ENCODE measurements at places on chromosomes 3 and 15.

GRCh38 chr15:80384432-80384831 is 19.8 kb upstream of the ARNT2 start:
- DNase-seq = no peak

GRCh38 chr15:25739687-25740121 is 123.4 kb downstream of the ATP10A start:
- no peak for DNase-seq

DNA sequence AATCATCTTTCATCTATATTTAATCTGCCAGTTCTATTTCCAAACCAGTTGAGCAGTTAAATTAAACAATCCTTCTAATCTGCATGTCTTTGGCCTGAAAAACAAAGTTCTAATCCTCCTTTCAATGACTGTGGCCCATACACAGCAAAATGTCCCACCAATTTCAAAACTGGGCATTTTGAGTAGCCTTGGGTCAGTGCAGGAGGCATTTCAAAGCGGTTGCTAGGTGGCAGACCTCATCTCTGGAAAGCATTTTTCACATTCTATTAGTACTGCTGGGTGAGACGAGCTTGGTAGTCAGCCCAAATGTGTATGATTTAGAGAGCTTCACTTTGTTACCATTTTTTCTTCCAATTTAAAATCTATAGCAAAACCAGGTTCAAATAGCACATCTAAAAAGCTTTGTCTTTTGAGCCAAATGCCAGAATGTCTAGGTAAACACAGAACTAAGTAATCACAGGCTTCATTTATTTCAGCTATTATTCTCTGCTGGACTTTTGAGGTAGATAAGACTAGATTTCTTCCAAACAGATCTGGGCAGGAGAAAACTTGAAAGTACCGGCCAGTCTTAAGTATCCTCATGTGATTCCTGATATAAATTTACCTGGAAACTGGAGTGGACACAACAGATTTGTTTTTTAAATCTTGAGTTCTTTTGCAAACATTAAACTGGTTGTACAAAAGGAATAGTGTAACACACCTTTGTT is 8.9 kb upstream of the ARHGEF26 start:
- no peak for DNase-seq

DNA sequence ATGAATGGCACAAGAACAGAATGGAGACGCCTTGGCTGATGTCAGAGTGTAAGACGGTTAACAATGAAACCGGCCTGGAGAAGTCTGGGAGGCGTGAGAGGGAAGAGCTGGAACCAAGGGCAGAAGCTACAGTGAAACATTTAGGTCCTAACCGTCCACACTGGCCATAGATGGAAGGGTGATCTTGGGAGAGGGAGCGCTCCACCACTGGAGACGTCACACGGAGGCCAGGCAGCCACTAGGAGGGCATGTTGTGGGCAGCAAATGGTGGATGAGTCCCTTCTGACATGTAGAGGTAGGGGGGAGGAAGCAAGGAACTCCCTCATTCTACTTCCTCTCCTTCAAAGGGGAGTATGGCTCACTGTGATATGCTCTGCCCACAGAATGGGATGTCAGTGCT is 23.8 kb downstream of the FEM1B start:
- no peak for DNase-seq

DNA sequence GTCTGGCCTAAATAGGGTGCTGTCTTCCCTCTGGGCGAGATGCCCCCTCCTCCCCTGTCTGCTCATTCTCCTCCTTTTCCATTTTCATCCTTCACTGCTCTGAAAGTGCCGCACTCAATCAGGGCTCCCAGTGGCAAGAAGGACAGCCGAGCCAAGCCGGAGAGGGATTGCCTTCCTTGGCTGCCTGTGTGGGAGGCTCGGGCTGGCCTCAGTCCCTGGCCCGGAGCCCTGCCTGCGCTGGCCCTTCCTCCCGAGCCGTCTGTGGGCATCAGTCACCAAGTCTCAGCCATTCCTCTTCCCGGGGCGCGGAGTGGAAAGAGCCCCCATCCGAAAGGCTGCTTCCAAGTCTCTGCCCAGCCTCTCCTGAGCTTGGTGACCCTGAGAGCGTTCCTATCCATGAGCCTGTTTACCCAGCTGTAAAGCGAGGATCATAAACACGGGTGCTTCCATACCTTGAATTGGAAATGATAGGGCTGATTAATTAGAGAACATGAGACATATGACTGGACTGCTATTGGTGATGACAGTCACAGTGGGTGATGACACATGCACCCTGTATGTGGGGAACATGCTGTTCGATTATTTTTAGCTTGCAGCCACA is 59.1 kb upstream of the TLE3 start:
- no peak for DNase-seq

DNA sequence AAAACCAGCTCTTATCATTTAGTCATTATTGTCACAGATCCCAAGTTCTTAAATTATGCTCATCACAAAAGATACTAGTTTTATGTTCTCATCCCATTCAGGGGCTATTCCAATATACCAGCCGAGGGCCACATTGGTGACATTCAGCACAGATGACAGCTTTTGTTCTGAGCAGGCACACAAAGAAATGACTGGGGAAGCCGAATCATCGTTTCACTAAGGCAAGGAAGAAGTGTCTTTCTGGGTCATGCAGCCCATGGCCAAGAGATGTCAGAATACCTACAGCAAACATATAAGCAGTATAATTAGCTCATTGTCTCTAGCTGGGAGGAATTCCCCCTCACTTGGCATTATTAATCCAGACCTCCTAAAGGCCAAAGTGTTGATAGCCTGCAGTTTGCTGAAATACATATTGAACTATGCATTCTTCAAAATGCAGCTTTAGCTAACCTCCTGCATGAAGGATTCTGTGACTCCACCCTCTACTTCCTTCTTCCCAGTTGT is 100.2 kb downstream of the CNTN4 start:
- DNase-seq = no peak

DNA sequence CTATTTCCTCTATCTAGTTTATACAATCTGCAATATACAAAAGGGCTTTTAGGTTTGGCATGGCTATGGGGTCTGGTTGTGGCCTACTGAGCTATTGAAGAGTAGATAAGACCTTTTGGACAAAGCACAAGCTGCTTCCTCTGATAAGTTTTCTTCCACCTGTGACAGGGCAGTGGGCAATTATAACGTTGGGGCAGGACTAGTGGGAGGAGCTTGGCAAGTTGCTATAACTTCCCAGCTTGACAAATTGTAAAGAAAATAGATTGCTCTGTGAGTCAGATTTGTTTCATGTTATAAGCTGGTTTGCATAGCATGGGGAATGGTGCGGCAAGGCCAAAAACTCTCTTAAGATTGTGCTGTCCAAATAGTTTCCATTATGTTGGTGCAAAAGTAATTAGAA is 64.9 kb downstream of the SLC7A14 start:
- DNase-seq = no peak

GRCh38 chr3:143511174-143511879 is 336.9 kb downstream of the SLC9A9 start:
- no peak for DNase-seq

DNA sequence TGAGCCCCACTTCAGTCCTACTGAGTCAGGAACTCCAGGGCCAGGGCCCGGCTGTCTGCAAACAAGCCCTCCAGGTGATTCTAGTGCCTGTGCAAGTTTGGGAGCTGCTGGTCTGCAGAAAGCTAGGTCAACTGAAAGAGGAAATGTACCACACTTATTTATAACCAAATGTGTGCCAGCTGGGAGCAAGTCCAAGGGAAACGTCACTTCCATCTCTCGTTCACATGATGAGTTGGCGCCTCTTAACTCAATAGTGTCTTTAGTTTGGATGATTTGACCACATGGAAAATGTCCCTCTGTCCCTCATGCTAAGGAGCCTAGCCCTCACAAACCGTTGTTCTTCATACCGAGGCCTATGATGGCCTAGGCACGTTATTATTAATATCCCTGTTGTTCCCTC is 43.2 kb downstream of the GOLGA8S start:
- no peak for DNase-seq

GRCh38 chr15:55786341-55786740 is 43.4 kb upstream of the PRTG start:
- no peak for DNase-seq

DNA sequence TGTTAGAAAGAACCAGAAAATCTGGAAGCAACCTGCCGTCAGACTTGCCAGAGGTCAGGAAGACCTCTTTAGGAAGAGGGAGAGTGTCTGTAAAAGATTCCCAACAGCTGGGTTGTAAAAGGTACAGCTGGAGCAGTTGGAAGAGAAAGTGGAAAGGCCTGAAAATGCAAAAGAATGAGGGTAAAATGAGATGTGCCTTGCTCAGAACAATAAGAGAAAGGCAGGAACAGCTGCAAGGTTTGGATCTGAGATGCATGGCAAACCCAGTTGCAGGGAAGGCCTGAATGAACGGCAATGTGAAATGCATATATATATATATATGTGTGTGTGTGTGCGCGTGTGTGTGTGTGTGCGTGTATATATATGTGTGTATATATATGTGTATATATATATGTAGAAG is 88.1 kb downstream of the ZIC1 start:
- DNase-seq = no peak

DNA sequence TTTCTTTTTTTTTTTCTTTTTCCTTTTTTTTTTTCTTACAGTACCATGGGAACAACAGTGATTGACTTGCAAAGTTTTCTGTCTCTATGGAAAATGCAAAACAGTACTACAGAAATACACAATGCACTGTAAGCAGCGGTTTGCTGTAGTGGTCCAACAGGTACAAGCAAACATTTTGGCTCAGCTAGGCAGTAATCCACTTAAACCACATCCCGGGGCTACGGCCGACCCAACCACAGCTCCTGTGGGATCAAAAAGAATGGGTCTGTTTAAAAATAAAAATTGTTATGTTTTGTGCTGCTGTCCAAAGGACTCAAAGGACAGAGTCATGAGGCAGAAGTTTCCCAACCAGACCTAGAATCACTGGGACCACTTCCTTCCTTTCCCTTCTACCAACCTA is 667.1 kb upstream of the ADAMTS9 start:
- no peak for DNase-seq

DNA sequence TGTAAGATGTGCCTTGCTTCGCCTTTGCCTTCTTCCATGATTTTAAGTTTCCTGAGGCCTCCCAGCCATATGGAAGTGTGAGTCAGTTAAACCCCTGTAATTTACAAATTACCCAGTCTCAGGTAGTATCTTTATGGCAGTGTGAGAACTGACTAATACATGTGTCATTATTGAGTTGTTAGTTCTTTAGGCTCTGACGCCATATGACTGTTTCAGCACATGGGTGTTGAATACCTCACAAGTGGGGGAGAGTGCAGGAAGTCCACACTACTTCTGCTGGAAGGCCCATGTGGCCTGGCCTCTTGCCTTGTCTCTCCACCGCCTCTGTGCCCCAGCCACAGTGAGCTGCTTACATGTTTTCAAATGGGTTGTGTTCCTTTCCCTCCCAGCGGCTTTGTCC is 28.5 kb downstream of the MFSD1 start:
- no peak for DNase-seq

Measured in stimulated activated CD8-positive, alpha-beta memory T cell treated with anti-CD3 and anti-CD28 coated beads, Interleukin-15, amount 100 ng/mL, for 24 hours (primary cell).